NCI-H2171 (cell line): ENCODE measurements at places on chromosomes 16 and 17.
A peak's percentile ranks its signal among the peaks of the same experiment; 100 is the strongest.

DNA sequence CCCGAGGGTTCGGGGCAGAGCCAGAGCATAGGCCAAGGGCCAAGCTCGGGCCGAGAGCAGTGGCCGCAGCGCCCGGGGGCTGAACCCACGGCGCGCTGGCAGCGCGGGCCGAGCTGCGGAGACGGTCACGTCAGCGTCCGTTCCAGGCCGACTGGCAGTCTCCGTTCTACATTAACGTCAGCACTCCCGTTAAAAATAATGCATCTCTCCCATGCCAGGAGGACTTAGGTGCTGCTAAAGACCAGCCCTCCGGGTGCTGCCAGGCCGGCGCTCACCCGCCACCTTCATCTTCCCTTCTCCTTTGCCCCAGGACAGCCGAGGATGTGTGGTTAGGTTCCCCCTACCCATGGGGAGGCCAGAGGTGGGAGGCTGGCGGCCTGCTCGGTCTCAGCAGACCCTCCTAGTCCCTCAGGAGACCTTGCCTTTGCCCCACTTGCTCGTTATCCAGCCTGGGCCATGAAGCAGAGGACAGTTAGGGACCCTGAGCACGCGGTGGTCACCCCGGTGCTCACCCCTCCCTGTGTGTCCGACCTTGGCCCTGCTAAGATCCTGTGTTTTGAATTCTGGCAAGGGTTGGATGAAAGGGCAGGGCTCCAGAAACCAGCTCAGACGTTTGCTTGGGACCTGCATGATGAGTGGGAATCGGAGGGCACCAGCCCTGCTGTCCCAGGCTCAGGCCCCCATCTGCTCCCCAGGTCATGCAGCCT lies 572 bp downstream of the MPG start:
- no peak for DNase-seq

GRCh38 chr16:49914657-49915056 lies 58.7 kb upstream of the ZNF423 start:
- DNase-seq, result no peak

GRCh38 chr17:42138749-42139492 lies 15.9 kb downstream of the RAB5C start:
- peak; percentile 47 for DNase-seq

- DNase-seq, result no peak
These were observed 24.1 kb upstream of the ADORA2B start for GRCh38 chr17:15920758-15921239.

DNA sequence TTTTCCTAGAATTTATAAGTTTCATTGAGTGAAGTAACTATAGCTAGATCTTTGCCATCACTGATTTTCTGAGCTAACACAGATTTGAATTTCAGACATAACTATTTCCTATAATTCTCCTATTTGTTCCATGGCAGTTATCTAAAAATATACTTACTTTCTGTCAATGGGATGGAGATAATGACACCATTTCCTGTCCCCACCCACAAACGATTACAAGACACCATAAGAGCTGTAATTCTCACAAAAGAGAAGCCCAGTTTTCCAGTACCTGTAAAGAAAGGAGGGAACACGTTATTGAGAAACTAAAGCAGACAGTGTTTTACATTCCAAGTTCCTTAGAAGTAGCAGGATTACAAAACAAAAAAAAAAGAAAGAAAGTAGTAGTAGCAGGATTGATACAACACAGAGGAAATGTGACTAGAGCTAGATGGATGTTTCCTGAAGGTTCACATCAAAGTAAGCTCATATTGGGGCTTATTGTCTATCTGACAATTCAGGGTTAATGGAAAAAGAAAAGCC lies 110.9 kb upstream of the TOB1 start:
- DNase-seq, result no peak

DNA sequence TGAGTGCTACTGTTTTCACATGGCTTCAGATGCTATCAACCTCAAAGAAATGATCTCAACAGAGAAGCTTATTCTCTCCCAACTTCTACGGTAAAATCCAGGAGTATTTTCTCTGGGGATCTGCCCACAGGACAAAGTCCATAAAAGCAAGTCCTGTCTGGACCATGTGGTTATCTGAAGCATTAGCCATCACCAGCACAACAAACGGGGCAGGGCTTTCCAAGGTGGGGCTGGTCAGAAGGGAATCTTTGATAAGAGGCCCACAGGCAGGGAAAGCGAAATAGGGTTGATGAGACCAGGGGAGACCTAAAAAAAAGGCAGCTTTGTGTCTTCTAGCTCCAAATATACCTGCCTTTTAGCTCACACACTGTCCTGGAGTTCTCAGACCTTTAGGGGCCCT lies 38.7 kb upstream of the CACNG3 start:
- DNase-seq, result no peak

GRCh38 chr16:5863071-5863606 lies 765.5 kb upstream of the EEF2KMT start:
- DNase-seq, result no peak

GRCh38 chr16:15539197-15539596 lies 103.8 kb downstream of the MARF1 start:
- DNase-seq, result no peak
